ENCODE measurements at places on chromosomes 1 and 21. TPM values are rescaled to one million over a fixed set of nuclear protein-coding genes. Genes with fewer than 3 reads are reported as not detected.

DNA sequence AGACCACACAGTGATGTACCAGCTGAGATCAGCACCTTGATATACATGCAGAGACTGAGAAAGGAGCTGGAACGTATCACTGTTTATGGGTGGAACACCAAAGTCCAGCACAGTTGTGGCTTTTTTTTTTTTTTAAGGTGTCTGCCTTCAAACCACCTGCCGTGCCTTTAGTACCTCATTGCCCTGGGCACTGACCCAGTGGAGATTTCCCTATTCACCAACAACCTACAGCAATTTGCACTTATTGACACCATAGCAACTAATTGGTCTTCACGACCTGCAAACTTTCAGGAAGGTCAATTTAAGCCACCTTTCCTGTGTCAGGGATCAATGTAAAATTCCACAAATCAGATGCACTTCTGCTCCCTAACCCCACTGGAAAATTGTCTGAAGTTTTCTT lies 181.6 kb upstream of the ADGRL2 start:
- no peak for DNase-seq

DNA sequence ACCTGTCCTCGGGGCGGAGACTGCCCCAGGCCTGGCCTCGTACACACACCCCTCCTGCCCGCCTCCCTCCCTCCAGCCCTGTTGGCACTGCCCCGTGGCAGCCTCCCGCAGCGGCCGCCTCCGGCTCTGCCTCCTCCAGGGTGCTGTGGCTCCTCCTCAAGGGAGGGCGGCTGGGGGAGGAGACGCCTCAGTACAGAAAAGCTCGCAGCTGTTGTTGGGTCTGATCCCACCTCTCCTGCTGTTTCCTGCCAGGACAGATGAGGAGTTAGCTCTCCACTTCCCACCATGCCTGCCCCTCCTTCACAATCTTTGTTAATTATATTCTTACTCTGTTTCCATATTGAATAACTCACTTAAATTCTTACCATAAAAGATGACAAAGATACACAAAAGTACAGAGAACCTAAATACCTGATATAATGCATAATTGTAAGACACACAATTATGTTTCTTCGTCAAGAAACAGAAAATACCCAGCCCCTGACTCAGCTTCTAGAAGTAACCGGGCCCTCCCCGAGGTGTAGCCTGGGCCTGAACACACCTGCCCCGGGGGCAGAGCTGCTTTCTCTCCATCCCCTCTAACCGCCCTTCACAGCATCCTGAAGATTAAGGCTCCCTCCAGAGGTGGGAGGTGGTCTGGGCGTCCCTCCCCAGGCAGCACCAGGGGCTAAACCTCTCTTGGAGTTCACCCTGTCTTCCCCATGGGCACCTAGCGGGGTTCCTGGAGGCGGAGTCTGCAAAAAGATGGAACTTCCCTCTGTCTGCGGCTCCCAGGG lies 30.6 kb upstream of the COL6A1 start:
- DNase-seq = no peak

The CDKN2C gene
- 1.3 TPM for total RNA-seq

DNA sequence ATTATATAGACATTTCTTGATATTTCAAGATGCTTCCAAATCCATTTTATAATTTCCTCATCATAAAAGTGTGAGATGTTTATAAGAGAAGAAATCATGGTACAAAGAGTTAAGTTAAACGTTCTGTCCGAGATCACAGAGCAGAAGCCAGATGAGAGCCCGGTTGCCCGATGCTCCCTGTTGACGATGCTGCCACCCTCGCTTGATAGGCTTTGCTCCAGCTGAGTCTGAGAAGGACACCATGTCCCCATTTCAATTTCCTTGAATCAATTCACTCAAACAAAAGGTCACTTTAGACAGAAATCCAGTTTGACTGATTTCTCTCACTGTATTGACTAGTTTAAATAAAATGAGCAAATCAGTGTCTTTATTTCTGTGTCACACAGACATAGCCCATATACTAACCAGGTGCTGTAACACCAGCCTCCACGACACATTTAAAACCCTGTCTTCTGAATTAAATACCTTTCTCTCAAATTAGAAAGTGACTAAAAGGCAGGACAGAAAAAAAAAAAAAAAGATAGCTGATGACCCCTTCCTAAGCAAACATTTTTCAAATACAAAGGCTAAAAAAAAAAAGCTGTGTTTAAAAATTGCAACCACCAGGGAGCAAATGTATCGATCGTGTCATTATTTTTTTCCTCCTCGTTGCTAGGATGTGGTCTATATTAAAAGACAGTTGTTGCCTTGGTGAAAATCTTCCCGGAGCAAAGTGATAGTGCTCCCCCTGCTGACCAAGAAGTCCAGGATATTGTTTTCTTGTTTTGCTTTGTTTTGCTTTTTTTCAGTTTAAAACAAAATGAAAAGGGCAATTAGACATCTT lies 35.2 kb downstream of the DNASE2B start:
- peak; percentile 27 for DNase-seq
